ENCODE measurements at places on chromosomes 6 and 20.

- no peak for DNase-seq
Observed at GRCh38 chr6:72788188-72788587, 166.3 kb downstream of the KCNQ5 start.

GRCh38 chr6:85797993-85798392 is 155.3 kb upstream of the SYNCRIP start:
- DNase-seq, result no peak

DNA sequence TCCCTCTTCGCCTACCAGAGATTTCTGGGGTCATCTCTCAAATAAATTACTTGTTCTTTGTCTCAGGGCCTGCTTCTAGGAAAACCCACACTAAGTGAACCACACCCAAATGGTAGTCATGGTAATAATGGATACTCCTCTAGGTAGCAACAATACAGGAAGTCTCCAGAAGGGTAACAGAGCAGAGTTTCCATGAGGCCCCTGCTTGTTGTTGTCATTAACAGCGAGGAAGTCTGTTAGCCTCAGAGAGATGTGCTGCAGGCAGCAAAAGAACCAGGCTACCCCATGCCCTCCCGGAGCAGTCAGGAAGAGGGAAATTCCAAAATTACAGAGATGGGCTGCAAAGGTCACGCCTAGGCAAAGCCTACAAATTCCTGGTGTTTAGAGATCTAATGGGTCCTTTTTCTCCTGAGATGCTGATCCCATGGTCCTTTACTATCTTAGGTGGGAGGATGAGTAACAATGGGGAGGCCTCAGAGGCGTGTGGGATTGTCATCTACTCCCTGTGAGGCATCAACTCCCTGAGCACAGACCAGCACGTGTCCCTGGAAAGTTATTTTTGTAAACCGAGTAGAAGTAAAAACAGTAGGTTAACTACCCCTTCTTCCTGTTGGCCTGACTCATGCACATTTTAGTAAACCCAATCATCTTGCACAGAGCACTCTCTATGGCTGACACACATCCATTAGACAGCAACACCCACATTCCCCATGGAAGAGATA is 10.1 kb downstream of the ISM1 start:
- peak; percentile 6 for DNase-seq

DNA sequence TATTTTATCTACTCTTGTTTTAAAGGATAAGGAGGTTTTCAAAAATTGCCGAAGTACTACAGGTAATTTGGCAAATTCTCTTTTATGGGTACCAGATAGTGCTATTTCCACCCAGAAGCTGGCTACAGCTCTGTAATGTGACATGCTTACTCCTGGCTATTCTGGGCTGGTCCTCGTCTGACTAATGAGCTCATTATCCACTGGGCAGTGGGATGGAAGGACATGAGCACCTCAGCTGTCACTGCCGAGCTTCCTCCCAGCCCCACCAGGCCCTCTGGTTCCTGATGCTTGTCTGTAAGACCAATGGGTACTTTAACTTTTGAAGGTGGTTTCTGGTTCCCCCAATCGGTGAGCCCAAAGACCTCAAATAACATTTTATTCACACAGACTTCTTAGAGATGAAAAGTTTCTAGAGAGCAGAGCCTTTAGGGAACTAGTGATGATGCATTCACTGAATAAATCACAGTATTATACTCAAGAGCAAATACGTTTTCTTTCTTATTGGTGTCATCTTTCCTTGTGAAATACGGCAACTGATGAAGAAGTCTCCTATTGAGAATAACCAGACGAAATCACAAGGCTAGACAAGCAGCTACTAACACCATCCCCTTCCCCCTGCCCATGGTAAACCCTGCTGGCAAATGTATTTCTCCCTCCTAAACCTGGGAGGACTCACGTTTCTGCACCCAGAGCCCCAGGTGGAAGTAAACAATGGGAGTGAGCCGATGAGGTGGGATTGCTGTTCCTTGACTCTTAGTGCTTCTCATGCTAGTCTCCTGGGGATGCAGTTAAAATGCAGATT is 80.8 kb downstream of the SLC22A3 start:
- DNase-seq, result no peak

- DNase-seq, result no peak
Observed at GRCh38 chr20:58542411-58543095, 27.4 kb upstream of the APCDD1L start.

- no peak for DNase-seq
Observed at GRCh38 chr20:41134362-41135186, 2.8 kb upstream of the PLCG1 start.

- no peak for DNase-seq
Observed at GRCh38 chr6:146551545-146551944, 7.9 kb downstream of the RAB32 start.

DNA sequence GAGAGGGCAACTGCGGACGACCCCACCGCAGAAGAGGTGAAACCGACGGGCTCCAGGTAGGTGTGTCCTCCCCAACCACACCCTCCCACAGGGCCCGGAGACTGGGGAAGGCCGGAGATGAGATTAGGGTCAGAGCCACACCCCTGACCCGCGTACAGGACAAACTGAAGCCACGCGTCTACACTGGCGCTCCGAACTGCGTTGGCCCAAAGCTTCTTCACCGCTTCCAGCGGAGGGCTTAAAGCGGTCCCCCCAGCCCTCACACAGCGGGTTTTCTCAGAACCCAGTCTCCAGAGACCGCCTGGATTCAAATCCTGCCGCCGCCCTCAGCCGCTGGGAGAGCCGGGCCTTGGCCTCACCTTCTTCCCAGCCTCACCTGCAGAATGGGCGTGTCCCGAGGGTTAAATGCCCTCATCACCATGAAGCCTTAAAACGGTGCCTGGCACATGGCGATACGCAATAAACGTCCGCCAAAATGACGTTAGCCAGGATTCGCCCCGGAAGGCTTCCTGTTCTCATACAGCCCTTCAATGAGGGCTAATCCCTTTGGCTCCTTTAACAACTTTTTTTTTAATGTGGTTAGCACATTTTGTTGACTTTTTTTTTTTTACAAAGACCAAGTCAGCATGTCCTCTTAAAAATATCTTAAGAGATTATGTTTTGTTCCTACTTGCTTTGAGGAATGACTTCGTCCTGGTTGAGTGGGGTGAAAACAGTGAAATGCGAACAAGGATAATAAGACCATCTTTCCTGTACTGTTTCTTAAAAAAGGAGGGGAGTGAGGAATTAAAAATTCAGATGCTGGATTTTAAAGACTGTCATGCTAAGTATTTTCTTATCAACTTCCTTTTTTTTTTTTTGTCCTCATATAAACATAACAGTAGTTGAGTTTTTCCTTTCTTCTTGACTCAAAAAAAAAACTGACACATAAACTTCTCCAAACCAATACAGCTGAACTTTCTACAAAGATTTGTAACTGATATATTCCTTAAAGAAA is 15.1 kb upstream of the ZNF217 start:
- DNase-seq, result no peak

- no peak for DNase-seq
Observed at GRCh38 chr6:71250099-71250602, 38.5 kb upstream of the OGFRL1 start.

DNA sequence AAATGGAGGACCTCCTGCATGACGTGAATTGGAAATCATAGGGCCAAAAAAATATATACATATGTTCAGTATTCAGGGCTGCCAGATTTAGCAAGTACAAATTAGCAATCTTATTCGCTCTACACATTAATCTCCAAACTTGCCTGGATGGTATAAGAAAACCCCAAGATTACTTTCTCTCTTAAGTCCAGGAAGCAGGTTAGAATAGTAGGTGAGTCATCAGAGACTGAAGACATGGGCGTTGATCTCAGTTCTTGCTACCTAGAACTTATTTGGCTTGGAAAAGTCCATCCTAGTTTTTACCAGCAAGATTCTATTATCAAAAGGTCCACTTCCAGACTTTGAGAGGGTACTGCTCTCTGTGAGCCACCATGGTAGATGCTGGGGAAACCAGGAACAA is 47.4 kb downstream of the GPR63 start:
- DNase-seq, result no peak

DNA sequence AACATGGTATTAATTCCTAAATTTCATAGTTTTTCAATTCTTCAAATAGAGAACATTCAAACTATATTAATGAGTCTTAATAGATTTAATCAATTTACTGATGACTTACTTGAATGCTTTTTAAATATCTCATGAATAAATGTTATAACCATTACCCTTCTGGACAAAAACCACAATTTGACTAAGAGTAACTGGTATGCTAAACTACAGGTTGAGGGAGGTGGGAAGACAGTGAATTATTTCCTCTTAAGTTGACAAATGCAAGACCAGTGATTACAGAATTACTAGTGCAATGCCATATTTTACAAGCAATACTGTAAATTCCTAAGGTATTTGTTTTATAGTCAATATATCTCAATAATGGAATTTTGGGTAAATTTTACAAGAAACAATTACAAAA is 65.1 kb downstream of the REV3L start:
- DNase-seq, result no peak

DNA sequence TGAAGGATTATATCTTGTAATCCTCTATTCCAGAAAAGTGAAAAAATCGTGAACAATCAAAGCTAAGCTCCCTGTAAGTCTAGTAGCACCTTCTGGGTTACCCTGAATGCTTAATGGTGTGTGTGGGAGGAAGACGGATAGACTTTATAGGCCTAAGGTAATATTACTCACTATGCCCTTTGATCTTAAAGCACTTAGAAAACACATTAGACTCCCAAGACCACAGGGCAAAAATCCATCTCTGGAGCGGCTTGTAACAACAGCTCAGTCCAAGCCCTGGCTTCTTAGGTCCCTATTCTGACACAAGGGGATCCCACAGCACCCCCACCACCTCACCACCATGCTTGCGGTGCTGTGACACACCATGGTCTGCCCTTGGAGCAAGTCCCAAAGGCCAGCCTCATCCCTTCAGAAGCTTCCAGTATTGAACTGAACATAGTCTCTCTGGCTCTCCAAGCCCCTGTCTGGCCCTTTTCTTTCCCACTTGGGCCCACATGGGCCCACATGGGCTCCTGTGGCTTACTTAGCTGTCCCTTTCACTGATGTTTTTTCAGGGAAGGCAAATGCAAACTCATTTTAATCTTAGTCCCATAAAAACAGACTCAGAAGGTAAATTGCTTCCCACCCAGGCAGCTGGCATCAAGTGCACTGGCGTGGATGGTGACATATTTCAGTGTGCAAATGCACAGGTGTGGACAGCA is 28.3 kb downstream of the C6orf132 start:
- DNase-seq, result no peak

DNA sequence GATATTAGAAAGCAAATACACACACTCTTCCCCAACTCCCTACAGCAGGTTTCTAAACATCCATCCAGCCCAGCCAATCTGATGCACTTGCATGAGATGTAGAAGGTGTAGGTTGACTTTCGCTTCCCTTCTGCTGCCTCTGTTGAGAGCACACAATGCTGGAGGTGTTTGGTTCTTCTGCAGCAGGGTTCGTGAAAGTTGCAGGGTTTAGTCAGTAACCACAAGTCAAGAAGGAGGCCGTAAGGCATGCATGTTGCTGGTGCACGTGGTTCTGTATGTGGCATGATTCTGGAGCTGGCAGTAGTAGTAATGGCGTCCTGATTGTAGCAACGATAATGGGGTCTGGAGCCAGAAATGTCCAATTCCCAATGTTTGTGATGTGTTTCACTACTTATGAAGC is 53.0 kb downstream of the DEK start:
- no peak for DNase-seq

GRCh38 chr6:66429210-66429609 is 722.2 kb upstream of the EYS start:
- no peak for DNase-seq

DNA sequence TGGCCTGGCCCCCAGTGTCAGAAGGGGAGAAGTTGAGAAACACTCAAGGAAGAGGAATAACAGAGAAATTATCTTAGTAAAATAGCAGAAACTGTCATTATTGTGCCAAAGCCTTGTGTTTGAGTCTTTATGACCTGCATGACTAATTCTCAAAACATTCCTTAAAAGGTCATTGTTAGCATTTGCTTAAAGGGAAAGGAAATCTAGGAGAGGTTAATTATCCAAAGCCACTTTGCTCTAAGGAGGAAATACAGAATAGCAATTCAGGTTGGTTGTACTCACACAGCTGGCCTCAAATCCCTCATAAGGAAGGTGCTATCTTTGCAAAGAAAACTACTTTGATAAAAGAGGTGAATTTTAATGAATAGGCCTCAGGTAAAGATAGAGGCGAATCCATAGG is 516.7 kb downstream of the CBLN4 start:
- DNase-seq, result no peak

- no peak for DNase-seq
Observed at GRCh38 chr6:163356324-163356723, 58.2 kb upstream of the QKI start.

DNA sequence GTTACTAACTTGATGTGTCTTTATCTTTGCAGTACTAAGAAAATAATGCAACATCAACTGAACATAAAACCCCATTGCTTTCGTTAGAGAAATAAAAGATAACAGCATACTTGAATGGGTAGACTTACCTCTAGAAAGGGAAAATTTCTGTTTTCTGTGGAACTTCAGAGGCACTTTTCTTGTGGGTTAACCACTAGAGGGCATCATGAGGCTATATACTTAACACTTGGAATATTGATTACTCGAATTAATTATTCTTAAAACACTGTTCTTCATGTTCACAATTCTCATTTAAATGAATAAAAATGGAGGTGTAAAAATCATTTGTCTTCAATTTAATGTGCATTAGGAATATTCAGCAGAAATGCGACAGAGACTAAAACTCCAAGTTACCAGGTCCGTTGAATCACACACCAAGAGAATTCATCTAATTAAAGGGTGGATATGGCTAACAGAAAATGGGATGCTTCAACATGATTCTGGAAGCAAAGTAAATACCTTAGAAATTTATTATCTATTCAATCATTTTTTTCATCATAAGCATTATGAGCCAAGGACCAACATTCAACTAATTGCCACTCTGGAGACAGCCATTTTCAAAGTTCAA is 330.8 kb upstream of the PREP start:
- DNase-seq, result no peak

- no peak for DNase-seq
Observed at GRCh38 chr20:61115364-61116065, 136.5 kb upstream of the CDH4 start.

- DNase-seq, result no peak
Observed at GRCh38 chr6:45964300-45964699, 51.4 kb downstream of the CLIC5 start.

- DNase-seq, result no peak
Observed at GRCh38 chr20:22861231-22861980, 173.7 kb upstream of the SSTR4 start.

DNA sequence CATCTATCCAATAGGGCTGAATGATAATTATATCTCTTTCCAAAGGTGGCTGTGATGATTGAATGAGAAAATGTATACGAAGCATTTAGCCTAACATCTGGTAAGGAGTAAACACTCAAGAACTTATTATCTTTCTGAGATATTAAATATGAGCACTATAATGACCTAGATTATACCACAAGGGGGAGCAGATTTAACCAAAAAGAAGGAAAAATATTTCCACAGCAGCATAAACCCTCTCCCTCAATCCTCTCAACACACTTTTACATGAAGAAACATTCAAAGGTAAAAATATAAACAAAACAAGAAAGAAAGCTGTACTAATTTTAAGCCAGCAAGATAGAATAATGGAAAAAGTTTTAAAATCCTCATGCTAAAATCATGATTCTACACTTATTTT is 68.4 kb downstream of the SHPRH start:
- no peak for DNase-seq

- DNase-seq, result no peak
Observed at GRCh38 chr20:50274570-50275430, 84.2 kb downstream of the CEBPB start.

- DNase-seq, result no peak
Observed at GRCh38 chr20:32432277-32432676, 74.1 kb downstream of the ASXL1 start.

All from activated T-cell treated with anti-CD3 and anti-CD28 coated beads for 1 hour (primary cell).